RPMI7951 (cell line): ENCODE measurements at places on chromosomes 1 and 21. TPM values are rescaled to one million over a fixed set of nuclear protein-coding genes. Genes with fewer than 3 reads are reported as not detected.

- no peak for DNase-seq
Observed at GRCh38 chr1:227314014-227314848, 4.1 kb downstream of the CDC42BPA start.

GRCh38 chr1:77697441-77697840 lies 15.0 kb upstream of the ZZZ3 start:
- no peak for DNase-seq

Gene STYXL2
- total RNA-seq, result 0.10 and 0.36 TPM in 2 replicates

Gene DENND2C
- 0.29 and 0.36 TPM in 2 replicates for total RNA-seq
